Kasumi-1 (cell line): ENCODE measurements at places on chromosomes 6 and 20.
A peak's percentile ranks its signal among the peaks of the same experiment; 100 is the strongest.

DNA sequence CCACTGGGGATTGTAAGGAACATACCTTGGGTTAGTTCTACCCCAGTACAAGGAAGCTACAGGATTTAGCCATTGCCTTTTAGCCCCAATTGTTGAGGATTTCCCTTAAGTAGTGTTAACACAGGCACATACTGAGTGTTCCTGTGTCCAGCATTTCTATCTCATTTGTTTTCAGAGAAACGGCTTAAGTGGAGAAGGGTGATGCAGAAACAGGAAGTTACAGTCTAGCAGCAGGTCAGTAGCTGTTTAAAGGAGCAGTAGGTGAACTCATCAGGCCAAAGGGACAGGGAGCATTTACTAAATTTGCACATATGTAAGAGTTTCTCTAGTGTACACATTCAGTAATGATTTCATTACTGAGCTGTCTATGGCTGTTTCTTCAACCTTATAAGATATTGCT is 644.2 kb upstream of the GJE1 start:
- DNase-seq = peak; percentile 59

DNA sequence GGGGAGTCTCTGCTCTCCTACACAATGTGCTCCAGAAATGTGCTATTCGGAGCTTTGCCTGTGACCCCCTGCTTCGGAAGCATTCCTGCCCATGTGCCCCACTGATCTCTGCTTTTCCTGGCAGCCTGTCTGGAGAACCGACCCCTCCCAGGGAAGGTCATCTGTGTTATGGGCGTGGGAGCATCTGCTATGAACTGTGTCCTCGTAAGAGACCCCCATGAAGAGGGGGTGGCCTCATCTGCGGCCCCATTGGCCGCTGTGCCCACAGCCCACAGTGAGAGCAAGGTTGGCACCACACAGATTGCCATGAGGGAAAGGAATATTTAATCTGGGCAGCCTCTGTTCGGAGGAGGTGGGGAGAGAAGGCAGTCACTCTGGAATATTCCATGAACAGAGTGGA is 32.7 kb upstream of the IRF4 start:
- DNase-seq = no peak

DNA sequence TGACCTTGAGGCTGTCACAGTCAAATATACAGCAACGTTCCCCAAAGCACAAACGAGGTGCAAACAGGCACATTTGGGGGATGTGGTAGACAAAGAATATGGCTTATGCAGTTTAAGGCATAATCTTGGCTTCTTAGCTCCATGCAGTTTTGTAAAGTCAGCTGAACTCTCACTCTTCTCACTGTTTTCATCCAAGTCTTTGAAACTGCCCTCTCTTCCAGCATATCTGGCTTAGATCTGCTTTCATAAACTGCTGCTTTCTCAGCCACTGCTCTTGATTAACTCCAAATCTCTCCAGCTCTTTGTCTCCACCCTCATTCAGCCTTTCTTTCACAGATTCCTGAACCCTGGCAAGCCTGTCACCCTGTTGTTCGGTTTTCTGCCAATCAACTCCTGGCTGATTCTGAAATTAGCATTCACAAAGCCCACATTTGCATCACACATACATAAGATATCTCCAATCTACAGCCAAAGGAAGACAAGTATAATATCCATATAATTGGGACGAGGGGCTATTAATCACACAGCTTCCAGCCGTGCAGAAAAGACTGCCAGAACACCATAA is 301.1 kb upstream of the RNF217 start:
- no peak for DNase-seq

- DNase-seq = peak; percentile 38
Measured at GRCh38 chr6:73308712-73309534, 45.2 kb downstream of the DPPA5 start.

- DNase-seq = no peak
Measured at GRCh38 chr20:49482621-49483017, at the start of gene KCNB1. KCNB1 (minus strand) TSS chr20:49482668; CDS start chr20:49482480, 188 bp downstream.

DNA sequence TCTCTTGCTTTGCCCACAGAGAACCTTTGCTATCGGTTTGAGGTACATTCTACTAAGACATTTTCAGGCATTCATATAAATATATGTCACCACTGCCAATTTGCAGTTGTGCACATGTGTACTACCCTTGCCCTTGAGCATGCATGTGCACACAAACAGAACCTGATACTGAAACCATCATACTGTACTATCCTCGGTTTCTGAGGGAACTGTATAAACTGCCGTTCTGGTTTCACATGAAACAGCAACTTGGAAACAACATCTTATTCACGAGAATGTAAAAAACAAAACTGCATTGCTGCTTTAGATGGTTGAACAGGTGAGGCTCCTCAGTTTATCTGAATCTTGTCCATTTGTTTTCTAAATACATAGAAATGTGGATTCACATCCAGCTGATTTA is 151.2 kb upstream of the TMEM170B start:
- no peak for DNase-seq

- no peak for DNase-seq
Measured at GRCh38 chr20:59828125-59829053, 105.0 kb downstream of the SYCP2 start.

GRCh38 chr6:88480816-88481215 is 314.7 kb upstream of the CNR1 start:
- no peak for DNase-seq

GRCh38 chr20:20530428-20531151 is 162.7 kb downstream of the INSM1 start:
- DNase-seq = no peak

DNA sequence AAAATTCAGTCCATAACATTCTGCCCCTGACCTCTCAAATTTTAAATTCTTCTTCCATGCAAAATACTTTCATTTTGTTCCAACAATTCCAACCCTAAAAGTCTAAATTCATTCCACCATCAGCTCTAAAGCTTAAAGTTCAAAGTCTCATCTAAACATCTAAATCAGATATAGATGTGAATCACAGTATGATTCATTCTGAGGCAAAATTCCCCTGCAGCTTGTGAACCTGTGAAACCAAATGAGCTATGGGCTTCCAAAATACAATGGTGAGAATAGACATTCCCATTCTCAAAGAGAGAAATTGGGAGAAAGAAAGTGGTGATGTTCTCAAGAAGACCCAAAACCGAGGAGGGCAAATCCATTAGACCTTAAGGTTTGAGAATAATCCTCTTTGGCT is 309.8 kb downstream of the HIVEP2 start:
- no peak for DNase-seq

- no peak for DNase-seq
Measured at GRCh38 chr6:118985123-118985830, 50.3 kb upstream of the MCM9 start.

DNA sequence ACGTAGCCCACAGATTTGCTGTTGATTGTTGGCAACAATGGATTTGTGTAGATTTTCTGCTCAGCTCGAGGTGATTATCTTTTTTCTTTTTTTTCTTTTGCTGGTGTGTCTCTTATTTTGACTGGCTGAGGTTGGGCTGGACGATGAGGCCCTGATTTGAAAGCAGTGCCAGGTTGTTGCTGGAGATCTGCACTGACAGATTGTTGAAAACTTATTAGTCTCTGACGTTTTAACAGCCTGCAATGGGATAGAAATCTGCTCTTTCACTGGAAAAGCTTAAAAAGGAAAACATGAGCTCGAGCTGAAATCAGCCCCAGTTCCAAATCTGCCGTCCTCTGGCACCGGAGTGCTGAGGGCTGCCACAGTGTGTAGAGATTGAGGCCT is 87.7 kb downstream of the PDE7B start:
- DNase-seq = no peak

- DNase-seq = no peak
Measured at GRCh38 chr20:58518896-58519593, 3.8 kb upstream of the APCDD1L start.

GRCh38 chr20:11117808-11118528 is 444.2 kb upstream of the JAG1 start:
- DNase-seq = no peak

DNA sequence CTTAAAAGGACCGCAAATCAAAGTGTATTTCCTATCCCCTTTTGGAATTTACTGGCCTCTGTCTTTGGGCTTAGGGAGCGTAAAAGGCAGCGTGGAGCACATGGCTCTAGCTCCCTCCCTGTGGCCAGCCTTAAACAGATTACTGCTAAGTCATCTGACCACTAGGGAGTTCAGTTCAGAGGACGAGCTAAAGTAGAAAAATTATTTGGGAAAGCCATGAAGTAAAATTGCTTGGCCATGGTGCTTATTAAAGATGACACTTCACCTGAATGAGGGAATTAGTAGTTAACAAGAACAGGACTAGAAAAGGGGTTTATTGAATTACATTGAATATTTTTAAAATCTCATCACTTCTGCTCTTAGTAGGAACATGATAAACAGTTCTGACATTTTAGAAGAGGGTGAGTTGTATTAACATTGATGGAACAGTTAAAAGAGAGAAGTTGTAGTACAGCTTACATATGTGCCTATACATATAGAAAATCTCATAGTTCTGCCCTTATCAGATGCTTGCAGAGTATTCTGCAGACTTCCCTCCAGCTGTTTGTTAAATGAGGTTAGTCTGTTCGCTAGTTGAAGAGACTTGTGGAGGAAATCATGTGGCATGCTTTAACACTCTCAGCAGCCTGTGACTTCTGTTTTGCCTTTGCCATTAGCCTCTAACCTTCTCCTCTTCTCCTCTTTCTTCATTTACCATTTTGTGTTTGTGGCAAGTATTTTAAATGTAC is 31.2 kb upstream of the MAPK13 start:
- peak; percentile 63 for DNase-seq

GRCh38 chr20:62952373-62952967 is at the start of gene SLC17A9:
SLC17A9 (plus strand) TSS chr20:62952709; CDS start chr20:62952831, 122 bp downstream.
- peak; percentile 73 for DNase-seq

- DNase-seq = no peak
Measured at GRCh38 chr20:40675599-40676221, 13.3 kb downstream of the MAFB start.

- no peak for DNase-seq
Measured at GRCh38 chr6:157087974-157088373, 235.3 kb downstream of the TMEM242 start.

DNA sequence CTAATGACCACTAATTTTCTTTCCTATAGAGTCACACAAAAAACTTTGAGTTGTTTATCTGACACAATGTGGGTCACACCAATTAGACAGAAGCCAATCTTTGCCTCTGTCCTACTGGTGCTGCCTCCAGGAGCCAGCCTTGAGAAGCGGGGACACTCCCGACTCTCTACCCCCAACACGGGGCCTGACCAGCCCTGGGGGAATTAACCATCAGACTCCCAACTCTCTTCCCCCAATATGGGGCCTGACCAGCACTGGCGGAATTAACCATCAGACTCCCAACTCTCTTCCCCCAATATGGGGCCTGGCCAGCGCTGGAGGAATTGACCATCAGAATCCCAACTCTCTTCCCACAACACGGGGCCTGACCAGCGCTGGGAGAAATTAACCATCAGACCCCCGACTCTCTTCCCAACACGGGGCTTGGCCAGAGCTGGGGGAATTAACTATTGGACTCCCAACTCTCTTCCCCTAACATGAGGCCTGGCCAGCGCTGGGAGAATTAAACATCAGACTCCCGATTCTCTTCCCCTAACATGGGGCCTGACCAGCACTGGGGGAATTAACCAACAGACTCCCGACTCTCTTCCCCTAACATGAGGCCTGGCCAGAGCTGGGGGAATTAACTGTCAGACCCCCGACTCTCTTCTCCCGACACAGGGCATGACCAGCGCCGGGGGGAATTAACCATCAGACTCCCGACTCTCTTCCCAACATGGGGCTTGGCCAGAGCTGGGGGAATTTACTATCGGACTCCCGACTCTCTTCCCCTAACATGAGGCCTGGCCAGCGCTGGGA is 12.5 kb downstream of the CST7 start:
- DNase-seq = no peak

DNA sequence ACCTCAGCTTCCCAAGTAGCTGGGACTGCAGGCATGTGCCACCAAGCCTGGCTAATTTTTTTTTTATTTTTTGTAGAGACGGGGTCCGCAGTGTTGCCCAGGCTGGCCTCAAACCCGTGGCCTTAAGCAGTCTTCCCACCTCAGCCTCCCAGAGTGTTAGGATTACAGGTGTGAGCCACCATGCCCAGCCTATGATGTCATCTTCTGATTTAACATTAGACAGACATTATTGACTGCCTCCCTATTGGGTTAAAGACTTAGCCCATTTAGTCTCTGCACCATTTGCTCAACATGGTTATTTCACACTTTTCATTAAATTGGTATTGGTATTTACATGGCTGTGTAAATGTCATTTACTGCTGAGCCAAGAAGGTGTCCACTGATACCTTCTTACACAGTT is 46.1 kb downstream of the DEK start:
- no peak for DNase-seq

GRCh38 chr20:62587757-62588402 is 54.4 kb upstream of the SLCO4A1 start:
- peak; percentile 27 for DNase-seq

DNA sequence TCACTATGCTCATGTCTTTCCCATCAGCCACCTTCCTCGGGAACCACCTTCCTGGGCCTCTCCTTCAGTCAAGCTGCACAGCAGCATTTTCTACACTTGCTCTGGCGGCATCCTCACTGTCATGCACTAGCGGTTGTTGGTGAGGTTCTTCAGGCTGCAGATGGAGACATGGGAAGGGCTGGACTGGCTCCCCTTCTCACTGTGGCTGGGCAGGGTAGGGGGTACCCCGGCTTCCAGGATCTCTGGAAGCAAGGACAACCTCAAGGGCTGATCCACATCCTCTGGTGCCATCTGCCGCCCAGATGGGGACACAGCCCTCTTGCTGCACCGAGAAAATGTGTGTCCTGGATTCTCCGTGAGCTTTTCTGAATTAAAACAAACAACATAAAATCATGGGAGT is 180.1 kb upstream of the RNF24 start:
- DNase-seq = peak; percentile 35

GRCh38 chr6:148887181-148887580 is 140.4 kb downstream of the UST start:
- DNase-seq = no peak
